ENCODE measurements at places on chromosomes 1 and 21.

- peak; percentile 53 for DNase-seq
These were observed at the start of gene PTGS2 for GRCh38 chr1:186680245-186681061. Gene PTGS2, minus strand, starts transcription at chr1:186680423. Its CDS starts 133 bp downstream, at chr1:186680290.

GRCh38 chr1:31605908-31606427 lies 11.5 kb upstream of the HCRTR1 start:
- DNase-seq, result peak; percentile 63

GRCh38 chr1:162365284-162366020 lies 11.2 kb downstream of the SPATA46 start:
- DNase-seq, result no peak

- no peak for DNase-seq
These were observed 73.2 kb downstream of the NKAIN1 start for GRCh38 chr1:31166462-31166861.

DNA sequence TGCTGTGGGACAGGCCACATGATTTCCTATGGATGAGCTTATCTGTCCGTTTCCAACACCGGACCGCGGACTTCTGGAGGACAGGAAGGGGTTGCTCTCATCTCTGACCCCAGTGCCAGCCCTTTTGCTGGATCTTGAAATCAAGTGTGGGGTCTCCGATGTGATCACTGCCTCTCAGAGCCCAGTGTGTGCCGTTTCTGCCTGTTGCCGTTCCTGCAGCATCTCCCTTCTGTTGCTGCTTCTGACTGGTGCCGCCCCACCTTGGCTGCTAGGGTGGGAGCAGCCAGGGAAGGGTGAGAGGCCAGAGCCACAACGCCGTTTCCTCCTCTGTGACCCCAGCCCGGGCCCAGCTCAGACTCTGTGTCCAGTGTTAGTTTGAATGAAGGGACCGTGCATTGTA lies 67.3 kb upstream of the WNT4 start:
- DNase-seq, result no peak

- no peak for DNase-seq
These were observed 53.2 kb downstream of the LACTBL1 start for GRCh38 chr1:22919341-22920025.

- DNase-seq, result peak; percentile 50
These were observed 8.5 kb downstream of the FBXO2 start for GRCh38 chr1:11645670-11646265.

DNA sequence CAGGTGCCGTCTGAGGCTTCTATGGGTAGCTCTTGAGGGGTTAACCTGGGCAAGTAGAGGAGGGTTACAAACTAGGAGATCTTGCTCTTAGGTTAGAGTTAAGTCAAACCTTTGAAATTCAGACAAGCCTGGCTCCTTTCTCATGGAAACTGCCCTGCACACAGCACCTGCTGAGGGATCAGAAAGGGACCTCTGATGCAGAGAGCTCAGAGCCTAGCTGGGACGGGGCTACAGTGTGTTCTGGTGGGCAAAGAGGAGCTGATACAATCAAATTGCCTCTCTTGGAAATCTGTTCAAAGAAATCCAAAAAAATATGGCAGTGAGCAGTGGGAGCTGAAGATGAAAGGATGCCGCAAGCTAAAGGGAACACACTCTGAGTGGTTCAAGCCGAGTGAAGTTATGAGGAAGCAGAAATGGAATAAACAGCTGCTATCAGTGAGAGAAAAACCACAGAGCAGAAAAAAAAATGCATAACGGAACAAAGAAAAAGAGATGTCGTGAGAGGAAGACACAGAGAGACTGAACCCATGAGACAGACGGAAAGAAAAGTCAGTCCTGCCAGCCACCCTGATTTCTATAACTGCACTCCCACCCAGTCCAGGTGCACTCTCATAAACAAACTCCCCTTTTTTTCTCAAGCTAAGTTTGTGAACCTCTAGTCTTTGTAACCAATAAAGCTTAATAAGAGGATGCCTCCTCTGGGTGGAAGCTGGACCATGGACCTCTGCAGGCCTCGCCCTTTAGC lies 26.6 kb downstream of the PAFAH2 start:
- no peak for DNase-seq

DNA sequence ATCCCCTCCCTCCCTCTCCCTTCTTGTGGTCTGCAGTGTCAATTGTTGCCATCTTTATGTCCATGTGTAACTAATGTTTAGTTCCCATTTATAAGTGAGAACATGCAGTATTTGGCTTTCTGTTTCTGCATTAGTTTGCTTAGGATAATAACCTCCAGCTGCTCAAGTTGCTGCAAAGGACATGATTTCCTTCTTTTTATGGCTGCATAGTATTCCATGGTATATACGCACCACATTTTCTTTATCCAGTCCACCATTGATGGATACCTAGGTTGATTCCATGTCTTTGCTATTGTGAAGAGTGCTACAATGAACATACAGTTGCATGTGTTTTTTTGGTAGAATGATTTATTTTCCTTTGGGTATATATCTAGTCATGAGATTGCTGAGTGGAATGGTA lies 16.3 kb downstream of the CITED4 start:
- no peak for DNase-seq

DNA sequence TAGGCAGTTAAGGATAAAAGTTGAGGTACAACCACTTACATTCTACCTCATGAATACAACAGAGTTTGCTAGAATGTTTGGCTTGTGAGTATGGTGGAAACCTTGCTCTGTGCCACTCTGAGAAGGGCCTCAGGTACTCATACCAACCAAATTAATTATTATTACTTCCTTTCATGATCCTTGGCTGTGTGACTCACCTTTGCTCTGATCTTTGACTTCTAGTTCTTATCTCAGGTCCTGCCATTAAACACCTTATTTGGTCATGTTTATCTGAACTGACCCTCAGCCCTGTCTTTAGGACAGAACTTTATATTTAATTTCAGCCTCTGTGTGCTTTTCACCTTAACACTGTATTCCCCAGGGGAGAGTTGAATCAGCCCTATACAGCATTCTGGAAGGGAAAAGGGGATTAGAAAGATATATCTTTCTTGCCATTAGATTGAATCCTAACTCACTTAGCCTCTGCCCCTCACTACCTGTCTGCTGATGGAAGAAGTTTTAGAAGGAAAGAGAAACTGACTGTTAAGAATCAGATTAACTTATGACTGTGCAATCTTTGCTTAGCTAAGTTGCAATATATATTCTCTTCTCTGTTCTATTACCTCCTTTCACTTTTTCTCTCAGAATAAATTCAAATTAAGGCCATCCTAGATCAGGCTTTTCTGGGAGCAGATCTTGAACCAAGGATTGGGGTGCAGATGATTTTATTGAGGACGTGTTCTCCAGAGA lies 260.4 kb upstream of the DPYD start:
- DNase-seq, result no peak

DNA sequence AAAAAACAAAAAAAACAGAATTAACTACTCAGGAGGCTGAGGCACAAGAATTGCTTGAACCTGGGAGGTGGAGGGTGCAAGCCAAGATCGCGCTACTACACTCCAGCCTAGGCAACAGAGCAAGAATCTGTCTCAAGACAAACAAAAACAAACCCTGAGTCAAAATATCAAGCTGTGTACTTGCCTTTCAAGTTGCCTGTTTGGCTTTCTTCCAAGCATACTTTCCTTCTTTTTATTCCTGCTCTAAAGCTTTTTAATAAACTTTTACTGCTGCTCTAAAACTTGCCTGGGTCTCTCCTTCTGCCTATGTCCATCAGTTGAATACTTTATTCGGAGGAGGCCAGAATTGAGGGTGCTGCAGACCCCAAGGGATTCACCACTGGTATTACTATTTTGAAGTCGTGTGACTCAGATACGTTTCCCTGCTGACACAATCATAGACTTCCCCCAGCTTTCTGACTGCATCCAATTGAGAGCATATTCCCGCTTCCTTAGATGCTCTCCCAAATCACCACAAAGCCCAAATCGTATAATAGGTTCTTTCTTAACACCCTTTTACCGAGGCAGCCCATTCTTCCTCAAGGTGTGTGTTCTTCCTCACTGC lies 3.5 kb upstream of the ACBD6 start:
- no peak for DNase-seq

GRCh38 chr1:110092991-110093390 lies 19.3 kb upstream of the UBL4B start:
- no peak for DNase-seq

- DNase-seq, result peak; percentile 72
These were observed 2.8 kb downstream of the S100A6 start for GRCh38 chr1:153532769-153533599.

GRCh38 chr1:60874718-60875117 lies 207.6 kb upstream of the NFIA start:
- no peak for DNase-seq

DNA sequence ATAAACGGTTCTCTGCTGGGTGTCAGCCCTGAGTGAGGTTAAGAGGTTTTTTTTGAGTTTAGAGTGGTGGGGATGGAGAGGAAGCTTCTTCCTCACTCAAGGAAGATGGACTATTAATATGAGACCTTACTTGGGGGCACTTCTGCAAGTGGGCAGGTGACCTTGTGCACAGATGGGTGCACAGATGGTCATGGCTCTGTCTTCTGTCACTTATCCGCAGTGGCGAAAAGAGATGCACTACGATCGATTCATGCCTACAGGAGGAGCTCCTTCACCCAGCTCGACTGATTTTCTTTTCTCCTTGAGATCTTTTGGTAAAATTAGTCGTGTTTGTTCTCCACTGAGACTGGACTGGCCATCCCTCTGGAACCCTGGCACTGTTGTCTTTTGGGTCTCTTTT lies 22.9 kb upstream of the CYYR1 start:
- DNase-seq, result no peak

DNA sequence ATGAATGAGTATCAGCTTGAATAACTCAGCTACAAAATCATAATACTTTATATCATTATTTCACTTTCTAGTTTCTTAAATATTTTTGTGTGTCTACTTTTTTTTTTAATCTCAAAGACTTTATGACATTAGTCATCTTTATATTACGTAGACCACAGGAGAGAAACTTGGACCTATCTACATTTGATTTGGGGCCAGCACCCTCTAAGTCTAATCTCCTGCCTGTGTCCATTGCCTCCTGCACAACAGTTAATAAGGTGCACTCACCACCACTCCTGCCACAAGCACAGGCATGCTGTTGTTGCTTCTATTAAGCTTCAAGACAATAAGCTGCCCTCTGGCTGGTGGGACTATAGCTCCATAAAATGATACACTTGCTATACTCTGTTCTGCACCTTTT lies 70.4 kb downstream of the DIRAS3 start:
- DNase-seq, result no peak

- DNase-seq, result no peak
These were observed 735 bp upstream of the EFNA3 start for GRCh38 chr1:155077758-155078445.

GRCh38 chr1:109892561-109893368 lies 17.9 kb upstream of the CSF1 start:
- DNase-seq, result no peak

GRCh38 chr1:227372726-227373130 lies 54.4 kb upstream of the CDC42BPA start:
- no peak for DNase-seq

GRCh38 chr1:82030830-82031229 lies 230.1 kb downstream of the ADGRL2 start:
- no peak for DNase-seq

DNA sequence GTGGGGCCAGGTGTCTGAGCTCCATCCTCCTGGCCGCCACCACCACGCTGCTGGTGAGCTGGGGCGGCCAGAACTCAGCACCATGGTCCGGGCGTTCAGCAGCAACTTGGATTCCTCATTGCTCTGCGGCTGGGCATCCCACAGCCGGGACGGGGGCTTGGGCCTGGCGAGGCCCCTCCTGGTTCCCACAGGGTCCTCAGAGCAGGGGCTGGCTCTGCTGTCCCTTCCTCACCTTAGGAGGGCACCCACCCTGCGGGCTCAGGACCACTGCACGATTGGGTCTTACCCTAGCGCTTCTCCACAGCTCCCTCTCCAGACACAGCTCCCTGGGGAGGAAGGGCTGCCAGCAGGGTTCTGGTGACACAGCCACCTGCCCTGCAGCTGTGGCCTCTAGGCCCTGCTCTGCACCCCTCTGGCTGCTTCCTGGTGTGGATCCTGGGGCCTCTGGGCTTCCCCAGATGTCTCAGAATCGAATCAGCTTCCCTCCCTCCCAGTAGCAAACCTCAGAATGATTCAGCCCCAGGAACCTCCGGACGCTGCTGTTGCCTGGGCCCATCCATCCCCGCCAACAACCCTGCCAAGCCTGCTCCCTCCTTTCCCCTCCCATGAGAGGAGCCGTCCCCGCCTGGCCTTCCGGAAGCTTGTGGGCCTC lies 25.0 kb downstream of the CRYAA start:
- no peak for DNase-seq

DNA sequence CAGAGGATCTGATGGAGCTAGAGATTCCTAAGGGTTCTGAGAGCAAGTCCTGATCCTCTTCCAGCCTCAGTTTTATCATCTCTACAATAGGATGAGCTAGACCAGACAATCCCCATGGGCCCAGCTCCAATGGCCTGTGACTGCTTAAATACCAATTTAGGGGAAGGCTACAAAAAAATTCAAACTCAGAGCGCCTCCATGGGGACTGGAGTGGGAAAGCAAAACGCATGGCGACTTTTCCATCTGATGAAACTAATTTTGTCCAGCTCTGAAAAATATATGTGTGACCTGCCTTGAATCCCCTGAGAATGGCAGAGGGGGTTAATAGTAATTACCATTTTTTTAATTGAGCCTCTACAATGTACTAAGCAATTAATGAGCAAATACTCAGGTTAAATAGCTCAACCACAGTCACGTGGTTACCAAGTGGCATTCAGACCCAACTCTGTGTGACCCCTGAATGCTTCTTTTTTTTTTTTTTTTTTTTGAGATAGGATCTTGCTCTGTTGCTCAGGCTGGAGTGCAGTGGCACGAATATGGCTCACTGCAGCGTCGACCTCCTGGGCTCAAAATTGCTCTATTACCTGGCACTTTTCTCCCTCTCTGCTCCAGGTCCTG lies 8.4 kb downstream of the EXTL1 start:
- no peak for DNase-seq

GRCh38 chr1:201064806-201065205 lies 41.3 kb upstream of the KIF21B start:
- DNase-seq, result no peak

DNA sequence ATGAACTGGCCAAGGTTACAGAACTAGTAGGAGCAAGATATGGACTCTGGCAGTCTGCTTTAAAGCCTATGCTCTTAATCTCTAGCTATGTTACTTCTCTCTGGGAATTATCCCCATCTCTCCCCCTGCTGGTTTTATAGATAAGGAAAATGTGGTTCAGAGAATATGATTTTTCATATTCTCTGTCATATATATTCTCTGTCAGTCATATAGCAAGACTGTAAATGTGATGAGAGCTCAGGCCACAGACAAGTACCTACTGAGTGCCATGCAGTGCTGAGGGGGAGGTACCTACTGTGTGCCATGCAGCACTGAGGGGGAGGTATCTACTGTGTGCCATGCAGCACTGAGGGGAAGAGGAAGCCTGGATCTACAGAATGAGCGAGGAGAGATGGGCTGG lies 220.3 kb upstream of the FGGY start:
- DNase-seq, result no peak

DNA sequence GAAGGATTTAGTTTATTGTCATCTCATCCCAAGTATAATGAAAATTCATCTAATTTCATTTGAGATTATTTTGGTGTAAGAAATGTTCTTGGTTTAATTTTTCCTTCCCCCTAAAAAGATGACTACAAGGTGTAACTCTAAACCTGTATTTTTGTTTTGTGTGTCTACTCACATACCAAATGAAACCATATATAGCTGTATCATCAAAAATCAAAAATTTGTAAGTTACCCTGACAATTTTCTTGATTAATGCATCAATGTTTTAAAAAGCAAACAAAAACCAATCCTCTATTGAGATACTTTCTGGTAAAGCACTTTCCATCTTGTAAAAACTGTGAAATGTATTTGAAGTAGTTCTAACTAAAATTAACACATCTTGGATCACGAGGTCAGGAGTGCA lies 30.8 kb downstream of the FH start:
- DNase-seq, result no peak
